ENCODE measurements at places on chromosomes 3 and 15.

DNA sequence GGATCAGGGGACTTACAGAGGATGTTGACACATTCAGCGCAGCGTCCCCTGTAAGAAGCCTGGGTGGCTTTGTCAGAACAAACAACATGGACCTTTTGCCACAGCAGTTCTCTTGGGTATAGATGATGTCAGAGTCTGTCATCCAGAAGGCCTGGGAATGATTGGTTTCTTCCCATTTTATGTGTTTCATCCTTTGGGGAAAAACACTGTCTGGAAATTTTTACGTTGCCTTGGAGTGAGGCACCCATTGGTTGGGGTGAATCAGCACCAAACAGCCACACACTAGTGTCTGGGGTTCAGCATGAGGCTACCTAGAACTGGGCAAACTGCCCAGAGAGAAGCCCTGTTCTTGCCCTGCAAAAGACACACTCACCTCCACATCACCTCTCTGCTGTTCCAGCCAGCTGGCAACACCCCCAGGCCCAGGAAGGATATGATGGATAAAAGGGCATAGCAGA lies 123.0 kb downstream of the FAM43A start:
- DNase-seq, result no peak

- DNase-seq, result no peak
These were observed 9.2 kb upstream of the EHD4 start for GRCh38 chr15:41981371-41982132.

- DNase-seq, result no peak
These were observed 451.1 kb upstream of the KCNMB2 start for GRCh38 chr3:178084938-178085816.

DNA sequence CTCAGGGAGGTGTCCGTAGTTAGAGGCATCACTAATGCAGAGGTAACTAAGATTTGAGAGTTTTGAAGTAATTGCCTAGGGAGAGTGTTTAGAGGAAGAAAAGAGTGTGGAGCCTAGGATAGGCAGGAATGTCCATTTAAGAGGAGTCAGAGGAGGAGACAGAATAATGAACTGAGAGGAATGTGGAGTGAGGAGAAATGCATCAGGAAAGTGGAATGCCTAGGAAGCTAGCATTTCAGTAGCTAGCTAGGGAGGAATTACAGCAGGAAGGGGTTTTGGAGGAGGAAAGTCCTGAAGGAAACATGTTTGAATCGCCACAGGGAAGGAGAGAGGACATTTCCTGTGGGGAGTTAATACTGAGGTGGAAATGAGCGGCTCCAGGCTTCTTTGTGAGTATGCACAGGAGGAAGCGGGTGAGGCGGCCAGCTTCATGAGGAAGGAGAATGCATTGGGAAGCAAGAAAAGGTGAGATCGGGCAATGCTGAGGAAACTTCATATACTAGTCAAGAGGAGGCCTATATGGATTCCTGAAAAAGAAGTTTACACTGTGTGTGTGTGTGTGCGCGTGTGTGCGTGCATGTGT lies 154.3 kb downstream of the TMEM108 start:
- DNase-seq, result no peak

GRCh38 chr3:140545197-140545596 lies 132.7 kb upstream of the TRIM42 start:
- DNase-seq, result no peak

- DNase-seq, result no peak
These were observed 416 bp upstream of the CORO2B start for GRCh38 chr15:68578175-68578979.

DNA sequence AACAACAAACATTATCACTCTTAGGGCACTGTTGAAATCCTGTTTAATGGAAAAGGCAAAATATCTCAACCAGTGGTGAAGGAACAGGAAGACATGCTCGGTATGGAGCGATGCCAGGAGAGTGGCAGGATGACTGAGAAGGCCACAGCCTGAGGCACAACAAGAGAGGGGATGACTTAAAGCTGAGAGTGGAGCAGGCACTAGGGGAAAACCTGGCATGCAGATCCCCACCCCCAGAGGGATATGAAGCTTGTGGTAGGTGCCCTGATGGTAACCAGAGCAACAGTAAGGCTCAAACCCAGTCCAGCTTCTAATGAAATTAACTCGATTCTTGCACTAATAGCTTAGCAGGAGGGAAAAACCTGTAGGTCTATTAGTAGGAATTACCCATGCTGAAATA lies 40.4 kb downstream of the LYSMD4 start:
- DNase-seq, result no peak

- no peak for DNase-seq
These were observed 6.2 kb downstream of the HLTF start for GRCh38 chr3:149080011-149080698.

DNA sequence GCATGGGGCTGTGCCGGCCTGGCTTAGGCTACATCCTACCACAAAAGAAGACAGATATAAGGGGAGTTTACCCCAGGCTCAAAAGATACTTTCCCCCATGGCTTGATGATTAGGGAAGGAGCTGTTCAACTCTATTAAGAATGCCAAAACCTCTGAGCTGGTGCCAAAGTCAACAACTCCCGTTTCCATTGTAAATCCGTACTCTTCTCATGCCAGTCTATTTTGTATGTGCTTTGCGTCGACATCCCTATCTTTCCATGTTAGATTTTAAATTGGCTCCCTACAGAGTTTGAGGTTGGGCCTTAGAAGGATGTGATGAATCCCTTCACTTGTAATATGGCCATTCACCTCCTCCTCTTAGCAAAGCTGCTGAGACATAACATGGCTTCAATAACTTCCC lies 46.9 kb downstream of the RLBP1 start:
- no peak for DNase-seq

- DNase-seq, result no peak
These were observed 324.0 kb upstream of the CHRM5 start for GRCh38 chr15:33644304-33644703.

DNA sequence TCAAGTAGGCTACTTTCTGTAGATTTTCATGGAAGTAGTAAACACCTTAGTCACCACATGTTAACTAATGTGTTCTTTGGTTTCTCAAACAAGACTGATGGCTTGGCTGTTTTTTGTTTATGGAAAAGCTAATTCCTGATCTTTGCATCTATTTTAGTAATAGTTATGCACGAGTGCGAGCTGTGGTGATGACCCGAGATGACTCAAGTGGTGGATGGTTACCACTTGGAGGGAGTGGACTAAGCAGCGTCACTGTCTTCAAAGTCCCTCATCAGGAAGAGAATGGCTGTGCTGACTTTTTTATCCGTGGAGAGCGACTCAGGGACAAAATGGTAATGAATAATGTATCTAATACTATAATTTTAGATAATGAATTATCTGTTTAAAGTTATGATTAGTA lies 46.6 kb downstream of the SPRED1 start:
- DNase-seq, result no peak

GRCh38 chr3:43674345-43675085 lies 16.2 kb upstream of the ABHD5 start:
- no peak for DNase-seq

DNA sequence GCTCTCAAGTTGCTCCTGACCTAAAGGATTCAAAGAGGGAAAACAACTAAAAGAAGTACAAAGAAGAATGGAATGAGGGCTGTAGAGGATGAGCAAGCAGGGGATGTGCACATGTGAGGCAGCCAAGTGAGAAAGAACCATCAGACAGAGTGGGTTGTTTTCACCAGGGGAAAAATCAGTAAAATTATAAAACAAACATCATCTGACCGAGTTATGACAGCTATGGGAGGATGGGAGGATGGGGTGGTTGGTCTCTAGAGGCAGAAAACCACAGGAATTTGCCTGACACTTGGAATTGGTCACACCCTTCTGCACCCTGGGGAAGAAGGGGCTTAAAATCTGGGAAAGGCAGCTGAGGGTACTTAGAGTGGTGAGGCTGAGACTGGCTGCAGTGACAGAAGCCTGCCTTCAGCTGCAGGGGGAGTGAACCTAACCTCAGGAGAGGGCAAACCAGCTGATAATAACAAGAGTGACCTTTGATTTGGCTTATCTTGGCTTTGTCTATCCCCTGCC lies 10.1 kb downstream of the ARHGAP31 start:
- DNase-seq, result no peak

GRCh38 chr3:39294446-39295183 lies 14.8 kb upstream of the CX3CR1 start:
- no peak for DNase-seq

- no peak for DNase-seq
These were observed 305.9 kb downstream of the CACNA2D3 start for GRCh38 chr3:54427941-54428871.

DNA sequence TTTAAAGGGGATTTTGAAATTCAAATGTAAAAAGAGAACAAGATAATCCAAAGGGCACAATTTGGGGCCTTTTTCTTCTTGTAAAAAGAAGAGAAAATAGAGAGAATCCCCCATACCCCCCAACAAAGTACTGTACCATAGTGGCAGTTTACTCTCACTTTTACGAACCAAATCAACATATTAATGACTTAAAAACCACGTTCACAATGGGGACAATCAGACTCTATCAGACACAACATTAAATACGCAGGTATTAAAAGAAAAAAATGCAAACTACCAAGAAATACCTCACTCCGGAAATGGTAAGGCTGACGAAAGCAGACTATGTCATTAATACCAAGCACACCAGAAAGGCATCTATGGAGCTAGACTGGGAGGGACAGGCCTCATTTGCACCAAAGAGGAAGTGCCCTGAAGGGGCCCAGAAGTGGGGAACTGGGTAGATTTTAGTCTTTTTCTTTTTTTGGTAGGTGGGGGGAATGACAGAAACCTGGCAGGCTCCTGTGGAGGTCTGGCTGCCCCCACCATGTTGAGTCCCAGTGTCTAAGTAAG lies 134.3 kb downstream of the TIGIT start:
- no peak for DNase-seq

DNA sequence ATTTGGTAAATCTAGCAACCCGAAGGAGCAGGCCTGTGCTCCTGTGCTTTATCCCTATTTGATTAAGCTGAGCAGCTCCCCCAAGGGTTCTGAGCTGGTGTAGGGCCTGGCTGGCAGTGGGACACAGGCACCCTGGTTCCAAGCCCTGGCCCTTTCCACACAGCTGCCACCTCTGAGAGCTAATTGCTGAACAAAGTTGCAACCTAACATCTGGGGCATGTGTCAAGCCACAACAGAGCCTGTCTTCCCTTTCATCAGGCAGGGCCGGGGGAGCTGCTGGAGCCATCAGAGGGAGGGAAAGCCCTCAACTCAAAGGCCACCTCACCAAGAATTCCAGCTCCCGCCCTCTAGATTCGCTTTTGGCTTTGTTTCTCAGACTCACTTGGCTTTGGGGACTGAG lies 17.1 kb upstream of the MRPS22 start:
- DNase-seq, result no peak

DNA sequence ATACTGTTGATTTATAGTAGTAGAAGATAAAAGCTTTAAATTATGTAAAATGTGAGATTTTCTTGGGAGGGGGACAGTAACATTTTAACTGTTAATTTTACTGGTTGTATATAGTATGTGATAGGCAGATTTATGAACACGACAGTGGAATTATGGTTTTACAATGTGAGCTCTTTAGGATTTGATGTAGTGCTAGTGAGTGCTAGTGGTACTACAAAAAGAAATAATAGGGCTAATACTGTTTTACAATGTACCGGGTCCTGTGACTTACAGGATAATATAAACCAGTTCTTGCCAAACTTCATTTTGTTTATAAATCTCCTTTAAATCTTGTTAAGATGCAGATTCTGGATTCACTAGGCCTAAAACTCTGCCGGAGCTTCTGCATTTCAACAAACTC lies 165.7 kb downstream of the TCF12 start:
- DNase-seq, result no peak

Measured in cortex of kidney (tissue), 1 donor.